ENCODE measurements at places on chromosomes 2 and 18.

GRCh38 chr2:143616452-143616851, 487.2 kb downstream of the ARHGAP15 start:
- no peak for DNase-seq

- no peak for DNase-seq
Measured at GRCh38 chr2:211181626-211182025, 625.2 kb downstream of the CPS1 start.

- DNase-seq, result no peak
Measured at GRCh38 chr2:197092431-197092830, 165.9 kb upstream of the PGAP1 start.

- no peak for DNase-seq
Measured at GRCh38 chr2:20643060-20643459, 7.8 kb downstream of the HS1BP3 start.

GRCh38 chr18:10514082-10514481, 11.7 kb upstream of the NAPG start:
- DNase-seq, result no peak

DNA sequence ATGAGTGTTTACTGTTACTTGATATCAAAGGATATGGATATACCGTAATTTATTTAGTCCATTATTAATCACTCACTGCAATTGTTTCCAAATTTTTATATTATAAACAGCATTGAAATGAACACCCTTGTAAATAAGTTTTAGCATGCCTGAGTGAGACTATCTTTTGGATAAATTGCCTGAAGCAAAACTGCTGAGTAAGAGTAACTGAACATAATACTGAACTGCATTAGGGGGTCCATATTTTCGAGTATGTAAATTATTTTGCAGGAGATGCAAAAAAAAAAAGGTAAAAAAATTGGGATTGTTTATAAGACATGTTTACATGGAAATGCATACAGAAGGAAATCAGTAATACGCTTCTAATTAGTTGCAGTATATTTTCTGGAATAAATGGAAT, 215.6 kb upstream of the SMAD7 start:
- DNase-seq, result no peak

- DNase-seq, result no peak
Measured at GRCh38 chr2:100959225-100959880, 42.7 kb upstream of the RPL31 start.

GRCh38 chr2:168450171-168450570, 5.9 kb upstream of the CERS6 start:
- no peak for DNase-seq

DNA sequence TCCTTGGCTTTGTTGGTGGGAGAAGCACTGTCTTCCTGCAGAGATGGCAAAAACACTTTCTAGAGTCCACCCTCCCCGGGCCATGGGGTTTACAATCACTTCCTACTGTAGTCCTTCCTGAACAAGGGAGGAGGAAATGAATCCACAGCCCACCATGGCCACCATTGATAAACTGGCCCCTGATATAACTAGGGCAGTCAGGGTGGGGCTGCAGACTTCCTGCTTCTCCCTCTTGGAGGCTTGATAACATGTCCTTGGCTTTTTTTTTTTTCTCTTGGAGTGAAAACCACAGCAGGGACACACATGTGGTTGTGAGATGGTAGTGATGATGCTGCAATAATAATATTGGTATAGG, 437.8 kb downstream of the ZNF521 start:
- no peak for DNase-seq

- no peak for DNase-seq
Measured at GRCh38 chr2:218995972-218996711, 2.9 kb upstream of the CRYBA2 start.

All from epithelial cell of prostate (primary cell).